ENCODE measurements at places on chromosomes 11 and 22. TPM values are rescaled to one million over a fixed set of nuclear protein-coding genes. Genes with fewer than 3 reads are reported as not detected.

DNA sequence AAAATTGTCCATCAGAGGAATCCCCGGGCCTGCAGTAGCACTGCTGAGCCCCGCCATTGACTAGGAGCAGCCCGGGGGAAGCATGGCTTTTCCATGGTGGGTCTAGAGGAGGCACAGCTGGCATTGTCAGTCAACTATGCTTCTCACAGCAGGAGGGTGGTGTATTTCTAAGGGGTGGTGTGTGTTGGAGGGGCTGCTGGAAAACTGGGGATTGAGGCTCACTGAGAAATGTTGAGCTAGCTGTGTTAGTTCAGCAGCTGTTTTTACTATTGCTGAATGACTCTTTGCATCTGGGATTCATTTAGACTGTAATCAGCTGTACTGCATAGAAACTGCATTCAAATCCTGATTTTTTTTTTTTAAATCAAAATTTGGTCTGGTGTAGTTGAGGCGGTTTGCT, 5.6 kb downstream of the DDX10 start:
- DNase-seq = no peak

DNA sequence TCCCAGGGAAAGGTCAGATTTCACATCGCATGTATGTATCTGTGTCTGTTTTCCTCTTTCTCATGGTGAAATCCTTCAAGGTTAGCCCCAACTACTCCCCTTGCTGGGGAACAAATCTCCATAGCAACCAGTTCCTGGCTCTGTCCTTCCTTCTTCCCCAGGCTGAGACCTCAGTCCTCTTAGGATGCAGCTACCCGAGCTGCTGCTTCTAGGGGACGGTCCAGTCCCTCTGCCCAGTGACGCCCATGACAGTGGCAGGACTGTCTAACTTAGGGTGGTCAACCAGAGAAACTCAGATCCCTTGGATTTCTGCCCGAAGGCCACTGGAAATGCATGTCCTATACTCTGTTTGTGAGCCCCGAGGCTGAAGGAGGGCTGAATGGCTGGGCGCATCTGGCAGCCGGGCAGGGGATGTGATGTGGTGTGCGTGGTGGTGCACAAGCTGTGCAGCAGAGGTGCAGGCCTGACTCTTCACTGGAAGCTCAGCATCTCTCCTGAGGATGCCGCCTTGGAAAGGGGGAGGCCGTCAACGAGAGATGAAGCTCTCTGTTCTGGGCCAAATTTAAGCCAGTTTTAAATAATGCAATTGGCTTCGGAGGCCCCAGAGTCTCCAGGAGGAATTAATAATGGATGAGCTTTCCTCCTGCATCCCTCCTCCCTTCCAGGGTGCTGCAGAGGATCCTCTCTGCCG, 118.7 kb upstream of the B3GAT1 start:
- DNase-seq = no peak

DNA sequence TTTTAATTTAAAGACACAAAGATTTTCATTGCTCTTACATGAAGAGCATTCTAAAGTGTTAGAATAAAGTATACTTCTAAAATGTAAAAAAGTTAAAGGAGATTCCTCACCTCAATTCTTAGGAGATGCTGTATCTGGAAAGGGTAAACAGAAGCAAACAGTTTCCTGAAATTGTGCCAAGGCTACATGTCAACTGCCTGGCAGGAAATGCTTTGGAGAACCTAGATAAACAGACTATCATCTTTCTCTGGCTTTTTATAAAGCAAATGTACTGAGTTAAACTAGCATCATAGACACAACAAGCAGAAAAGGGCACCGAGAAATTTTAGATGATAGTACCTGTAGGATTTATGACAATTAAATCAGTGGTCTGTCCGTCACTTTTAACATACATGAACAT, 24.7 kb upstream of the AKIP1 start:
- DNase-seq = no peak

DNA sequence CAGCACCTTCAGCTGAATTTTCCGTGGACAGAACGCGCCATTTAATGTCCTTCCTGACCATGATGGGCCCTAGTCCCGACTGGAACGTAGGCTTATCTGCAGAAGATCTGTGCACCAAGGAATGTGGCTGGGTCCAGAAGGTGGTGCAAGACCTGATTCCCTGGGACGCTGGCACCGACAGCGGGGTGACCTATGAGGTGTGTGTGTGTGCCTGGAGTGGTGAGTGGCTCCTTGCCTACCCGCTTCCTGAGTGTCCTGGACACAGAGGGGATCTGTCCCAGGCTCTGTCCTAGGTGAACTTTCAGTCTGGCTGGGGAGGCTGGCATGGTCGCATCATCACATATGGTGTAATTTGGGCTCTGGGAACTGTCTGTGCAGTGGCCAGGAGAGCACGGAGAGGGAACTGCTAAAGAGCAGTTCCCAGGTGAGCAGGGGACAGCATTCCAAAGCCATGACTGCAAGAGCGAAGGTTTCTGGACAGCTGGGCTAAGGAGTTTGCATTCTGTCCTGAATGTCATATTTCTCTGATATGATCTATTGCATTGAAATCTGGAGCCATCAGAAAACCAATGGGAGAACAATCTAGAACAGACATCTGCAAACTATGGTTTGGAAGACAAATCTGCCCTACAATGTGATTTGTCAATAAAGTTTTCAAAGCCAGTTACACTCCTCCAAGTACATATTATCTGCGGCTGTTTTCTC, 104.3 kb downstream of the RRAS2 start:
- no peak for DNase-seq

DNA sequence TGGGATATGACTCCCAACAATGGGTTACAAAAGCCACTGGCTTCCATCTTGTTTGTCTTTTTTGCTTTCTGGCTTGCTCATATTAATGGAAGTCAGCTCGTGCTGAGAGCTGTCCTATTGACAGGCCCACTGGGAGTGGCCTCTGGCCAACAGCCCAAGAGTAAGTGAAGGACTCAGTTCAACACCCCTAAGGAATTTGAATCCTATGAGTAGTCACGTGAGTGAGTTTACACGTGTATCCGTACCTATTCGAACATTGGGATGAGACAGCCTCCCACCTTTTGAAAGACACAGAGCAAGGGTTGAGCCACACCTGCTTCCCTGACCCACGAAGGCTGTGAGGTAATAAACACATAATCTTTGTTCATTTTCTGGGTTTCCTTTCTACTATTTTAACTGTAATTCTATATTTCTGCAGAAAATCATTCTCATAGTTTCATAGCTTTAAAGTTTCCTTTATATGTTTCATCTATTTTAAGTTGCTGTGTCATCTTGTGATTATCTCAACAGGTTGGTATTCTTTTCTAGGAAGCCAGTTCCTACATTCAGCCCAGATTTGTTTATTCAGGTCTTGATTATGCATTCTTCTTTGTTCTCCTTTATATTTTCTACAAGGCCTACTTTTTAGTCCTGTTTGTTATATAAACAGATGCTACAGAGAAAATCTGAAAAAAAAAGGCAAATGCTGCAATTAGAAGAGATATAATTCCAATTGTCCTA, 802.3 kb downstream of the CNTN5 start:
- no peak for DNase-seq

GRCh38 chr11:10317151-10317755, 12.4 kb downstream of the ADM start:
- DNase-seq = no peak

GRCh38 chr22:27179161-27179560, 521.8 kb downstream of the MIAT start:
- no peak for DNase-seq

DNA sequence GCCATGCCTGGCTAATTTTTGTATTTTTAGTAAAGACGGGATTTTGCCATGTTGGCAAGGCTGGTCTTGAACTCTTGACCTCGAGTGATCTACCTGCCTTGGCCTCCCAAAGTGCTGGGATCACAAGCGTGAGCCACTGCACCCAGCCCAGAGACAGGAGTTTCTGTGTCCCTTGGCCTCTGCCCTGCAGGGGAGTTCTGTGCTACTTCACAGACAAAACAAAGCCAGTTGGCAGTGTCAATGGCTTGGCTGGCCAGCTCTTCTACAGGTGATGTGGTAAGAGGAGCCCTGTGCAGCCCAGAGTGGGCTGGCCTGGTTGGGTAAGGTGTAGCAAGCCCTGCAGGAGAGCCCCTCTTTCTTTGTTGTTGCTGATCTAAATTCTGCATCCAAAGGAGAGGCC, 60.5 kb upstream of the SHISAL1 start:
- DNase-seq = no peak

- no peak for DNase-seq
These were observed 143.0 kb downstream of the TMEM135 start for GRCh38 chr11:87180742-87181141.

GRCh38 chr22:43156413-43156812, 5.1 kb downstream of the TSPO start:
- DNase-seq = no peak

DNA sequence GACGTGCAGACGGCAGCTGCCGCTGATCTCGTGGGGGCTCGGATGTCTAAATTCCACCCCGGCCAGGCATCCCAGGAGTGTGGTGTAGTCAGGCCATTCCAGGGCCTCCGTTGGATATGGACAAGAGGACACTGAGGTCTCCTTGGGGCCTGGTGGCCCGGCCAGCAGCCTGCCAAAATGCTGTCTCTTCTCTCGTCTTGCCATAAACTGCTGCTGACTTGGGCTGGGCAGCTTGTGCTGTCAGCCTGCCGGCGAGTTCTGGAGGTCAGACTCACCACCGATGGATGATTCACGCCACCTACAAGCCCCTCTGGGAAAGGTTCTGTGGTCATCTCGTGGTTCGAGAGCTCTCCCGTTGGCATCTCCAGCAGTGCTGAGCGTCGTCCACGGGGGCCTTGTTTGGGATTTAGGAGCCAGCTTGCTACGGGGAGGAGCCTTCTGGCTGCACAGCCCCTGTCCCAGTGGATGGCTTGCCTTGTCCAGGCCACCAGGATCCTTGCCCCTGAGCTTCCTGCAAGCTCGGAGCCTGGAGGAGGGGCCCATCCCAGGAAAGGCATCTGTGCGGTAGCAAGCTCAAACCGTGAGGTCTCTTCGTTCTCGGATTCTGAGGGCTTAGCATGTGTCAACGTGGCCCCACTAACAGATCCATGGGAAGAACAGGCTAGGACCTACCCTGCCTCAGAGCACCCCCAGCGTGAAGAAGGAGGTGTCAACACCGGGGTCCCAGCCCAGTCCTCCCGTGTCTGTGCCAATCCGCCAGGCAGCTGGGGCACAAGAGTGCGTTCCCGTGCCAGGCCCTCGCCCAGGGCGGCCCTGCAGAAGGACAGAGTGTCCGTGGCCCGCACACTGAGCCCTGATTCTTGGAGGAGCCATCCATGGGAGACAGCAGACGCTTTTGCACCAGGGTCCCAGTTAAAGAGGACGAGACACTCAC, 1114.1 kb downstream of the BRD1 start:
- peak; percentile 42 for DNase-seq

DNA sequence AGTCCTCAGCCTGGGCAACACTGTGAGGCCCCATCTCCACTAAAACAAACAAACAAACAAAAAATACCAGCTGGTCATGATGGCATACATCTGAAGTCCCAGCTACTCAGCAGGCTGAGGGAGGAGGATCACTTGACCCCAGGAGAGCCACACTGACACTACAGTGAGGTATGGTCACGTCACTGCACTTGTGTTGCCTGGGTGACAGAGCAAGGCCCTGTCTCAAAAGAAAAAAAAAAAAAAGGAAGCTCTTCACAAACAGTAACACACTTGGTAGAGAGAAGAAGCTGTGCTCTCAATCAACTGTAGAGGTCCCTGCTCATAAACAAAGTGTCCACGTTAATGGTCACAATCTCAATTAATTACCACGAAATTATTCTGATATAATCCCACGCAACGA, 401.6 kb upstream of the CCDC90B start:
- DNase-seq = no peak

DNA sequence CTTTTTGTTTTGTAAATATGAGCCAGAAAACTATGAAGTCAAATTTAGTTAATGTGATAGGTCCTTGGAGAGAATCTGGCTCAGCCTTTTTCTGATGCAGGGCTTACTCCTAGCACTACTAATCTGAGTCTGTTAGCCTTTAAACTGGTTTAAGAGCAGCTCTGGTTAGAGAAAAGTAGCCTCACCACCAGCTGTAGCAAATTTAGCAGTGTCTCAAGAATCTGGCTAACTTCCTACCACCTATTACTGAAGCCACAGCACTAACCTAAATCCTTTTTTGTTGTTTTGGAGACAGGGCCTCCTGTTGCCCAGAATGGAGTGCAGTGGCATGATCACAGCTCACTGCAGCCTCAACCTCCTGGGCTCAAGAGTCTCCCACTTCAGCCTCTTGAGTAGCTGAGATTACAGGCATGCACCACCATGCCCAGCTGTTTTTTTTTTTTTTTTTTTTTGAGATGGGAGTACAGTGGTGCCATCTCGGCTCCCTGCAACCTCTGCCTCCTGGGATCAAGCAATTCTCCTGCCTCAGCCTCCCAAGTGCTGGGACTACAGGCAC, 13.9 kb downstream of the RBM4B start:
- no peak for DNase-seq

- peak; percentile 77 for DNase-seq
These were observed 3.0 kb upstream of the GTSE1 start for GRCh38 chr22:46293577-46294260.

Gene LINC01488
- total RNA-seq = not detected

Gene FOLR2
- total RNA-seq = 5.3 TPM

Gene CARD10
- total RNA-seq = 8.0 TPM

Gene CCDC157
- 0.50 TPM for total RNA-seq

All from psoas muscle (tissue), 8 donors.